ENCODE measurements at places on chromosomes 1 and 21.

DNA sequence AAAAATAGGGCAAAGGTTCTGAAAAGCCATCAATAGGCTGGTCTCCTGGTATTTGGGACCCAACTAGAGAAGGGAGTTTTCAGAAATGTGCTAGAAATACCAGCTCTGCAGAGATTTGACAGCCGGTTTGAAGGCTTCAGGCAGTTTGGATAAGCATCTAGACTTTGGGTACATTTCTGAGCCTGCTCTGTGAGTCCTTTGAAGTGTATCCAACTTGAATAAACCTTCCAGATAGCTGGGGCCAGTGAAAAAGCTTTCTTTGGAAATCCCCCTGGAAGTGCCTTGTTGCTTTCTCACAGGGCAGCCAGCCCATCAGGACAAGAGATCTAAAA lies 6.4 kb upstream of the PEF1 start:
- DNase-seq: no peak

DNA sequence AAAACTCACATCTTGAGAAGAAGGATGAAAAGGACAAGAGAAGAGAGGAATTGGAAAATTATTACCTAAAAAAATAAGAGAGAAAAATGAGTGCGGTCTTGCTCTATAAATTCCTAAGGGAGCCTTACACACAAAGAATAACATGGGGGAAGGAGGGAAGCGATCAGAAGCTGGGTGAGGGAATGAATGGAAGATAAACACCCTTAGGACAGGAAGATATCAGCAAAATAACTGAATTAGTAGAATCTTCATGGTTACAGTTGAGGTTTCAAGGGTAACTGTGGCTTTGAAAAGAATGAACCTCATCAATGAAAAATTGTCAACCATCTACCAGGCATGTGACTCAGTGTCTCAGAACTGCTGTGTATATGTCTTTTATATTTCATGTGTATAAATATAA lies 192.5 kb upstream of the FOXD3 start:
- no peak for DNase-seq

- DNase-seq: no peak
Measured at GRCh38 chr1:186807163-186807562, 21.6 kb upstream of the PLA2G4A start.

GRCh38 chr1:97895278-97895677 lies 25.6 kb downstream of the DPYD start:
- no peak for DNase-seq

DNA sequence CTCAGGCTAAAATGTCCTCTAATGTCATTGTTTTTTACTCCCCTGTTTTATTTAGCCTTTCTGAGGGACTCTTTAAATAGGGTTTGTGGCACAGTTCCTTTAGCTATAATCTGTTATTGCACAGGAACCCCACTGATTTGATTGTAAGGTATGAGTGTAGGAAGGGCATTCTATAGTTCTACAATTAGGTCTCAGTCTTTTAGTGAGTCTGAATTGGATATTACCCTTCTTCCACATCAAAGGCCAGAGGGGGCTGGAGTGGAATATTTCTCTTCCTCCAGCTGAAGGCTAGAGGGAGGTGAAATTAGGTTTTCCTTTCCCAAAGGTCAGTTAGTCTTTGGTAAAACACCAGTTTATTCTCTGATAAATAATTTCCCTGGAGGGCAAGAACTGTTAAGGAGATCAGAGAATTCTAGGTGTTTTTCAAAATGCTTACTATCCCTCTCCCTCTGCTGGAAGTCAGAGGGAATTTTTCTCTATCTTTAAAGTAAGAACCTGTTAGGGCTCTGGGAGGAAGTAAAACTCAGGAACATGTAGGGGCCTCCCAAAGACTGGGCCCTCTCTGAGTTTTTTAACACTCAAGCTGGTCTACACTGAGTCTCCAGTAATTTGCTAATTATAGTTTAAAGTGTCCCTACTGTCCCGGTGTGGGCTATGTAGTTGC lies 176.3 kb upstream of the ZNHIT6 start:
- peak; percentile 40 for DNase-seq

GRCh38 chr21:44592446-44593311 lies at the start of gene KRTAP10-6:
KRTAP10-6 (minus strand) TSS chr21:44592505; CDS start chr21:44592484, 21 bp downstream.
- no peak for DNase-seq
